ENCODE measurements at places on chromosomes 11 and 22.
A peak's percentile ranks its signal among the peaks of the same experiment; 100 is the strongest.

- no peak for DNase-seq
Observed at GRCh38 chr11:18063862-18064434, 17.9 kb upstream of the TPH1 start.

DNA sequence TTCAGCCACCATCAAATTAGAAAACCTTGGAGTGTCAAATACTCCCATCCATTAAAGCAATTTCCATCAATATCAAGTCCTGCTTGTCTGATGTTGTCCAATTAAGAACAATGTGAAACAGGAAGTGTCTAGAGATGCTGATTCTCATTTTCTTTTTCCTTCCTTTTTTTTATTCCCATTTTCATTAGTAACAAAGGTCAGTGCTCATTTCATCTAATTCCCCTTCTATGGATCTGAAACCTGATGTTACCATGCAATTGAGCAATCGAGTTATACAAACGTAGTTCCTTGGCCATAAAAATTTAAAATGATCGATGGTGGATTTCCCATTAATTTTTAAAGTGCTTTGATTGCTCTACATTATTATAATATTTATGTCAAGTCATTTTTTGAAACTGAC lies 330.6 kb upstream of the ZC3H12C start:
- DNase-seq, result no peak

GRCh38 chr11:67288198-67288451 lies 978 bp upstream of the ANKRD13D start:
- DNase-seq, result no peak

DNA sequence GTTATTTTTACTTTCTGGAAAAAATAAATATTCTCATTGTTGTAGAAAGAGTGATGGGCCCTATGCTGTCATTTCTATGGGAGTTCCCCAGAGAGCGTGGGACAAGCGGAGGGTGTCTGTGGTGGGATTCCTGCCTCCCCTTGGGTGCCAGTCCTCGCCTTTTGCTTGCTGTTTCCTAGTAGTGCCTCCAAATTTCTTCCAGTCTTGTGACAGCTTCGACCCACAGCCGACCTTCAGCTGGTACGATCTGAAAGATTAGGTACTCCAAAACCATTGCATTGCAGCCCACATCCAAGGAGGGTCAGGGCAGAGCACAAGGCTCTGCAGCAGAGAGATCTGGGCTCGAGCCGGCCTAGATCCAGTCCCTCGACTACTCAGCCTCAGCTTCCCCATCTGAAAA lies 58.9 kb upstream of the EMID1 start:
- no peak for DNase-seq

DNA sequence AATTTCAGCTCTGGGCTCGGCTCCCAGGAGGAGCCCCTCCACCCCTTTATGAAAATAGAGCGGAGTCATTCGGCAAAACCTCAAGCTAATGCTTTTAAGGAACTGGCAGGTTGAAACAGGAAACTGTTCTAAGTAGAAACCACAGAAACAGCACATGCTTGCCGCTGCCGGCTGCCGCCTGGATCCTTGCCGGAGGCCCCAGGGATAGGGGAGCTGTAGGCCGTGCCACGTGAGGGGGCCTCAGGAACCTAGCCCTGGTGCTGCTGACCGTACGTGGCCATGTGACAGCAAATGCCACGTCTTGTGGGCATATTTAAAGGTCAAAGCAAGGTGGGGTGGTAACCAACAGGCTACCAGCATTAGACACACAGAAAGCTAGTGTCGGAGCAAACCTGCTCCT lies 77.9 kb upstream of the TIMP3 start:
- DNase-seq, result peak; percentile 89

- DNase-seq, result no peak
Observed at GRCh38 chr22:45254388-45254787, 13.7 kb upstream of the KIAA0930 start.

Measured in Daoy (cell line).